ENCODE measurements at places on chromosomes 3 and 15. TPM values are rescaled to one million over a fixed set of nuclear protein-coding genes. Genes with fewer than 3 reads are reported as not detected.

The ZNF662 gene
- 5.5 TPM for polyA plus RNA-seq

The CTXN2 gene
- polyA plus RNA-seq, result not detected

The WDR93 gene
- 0.32 TPM for polyA plus RNA-seq

The ZCWPW2 gene
- polyA plus RNA-seq, result 1.4 TPM

The ZBTB11 gene
- polyA plus RNA-seq, result 19.8 TPM

The LMCD1 gene
- polyA plus RNA-seq, result 34.7 TPM

The SLC27A2 gene
- 1.4 TPM for polyA plus RNA-seq

The GREM1 gene
- polyA plus RNA-seq, result 0.34 TPM

The ALPK3 gene
- polyA plus RNA-seq, result 1.3 TPM

The P2RY14 gene
- 2.1 TPM for polyA plus RNA-seq

The SLC12A1 gene
- polyA plus RNA-seq, result 0.11 TPM

The FRMD5 gene
- polyA plus RNA-seq, result 0.11 TPM

The MYO5A gene
- 8.7 TPM for polyA plus RNA-seq

The IRAK2 gene
- polyA plus RNA-seq, result 3.3 TPM

The TEX55 gene
- polyA plus RNA-seq, result not detected

The EPHA6 gene
- polyA plus RNA-seq, result 0.09 TPM

The TTLL13 gene
- polyA plus RNA-seq, result 0.32 TPM

The SLC30A4 gene
- 2.9 TPM for polyA plus RNA-seq

The FETUB gene
- 1.8 TPM for polyA plus RNA-seq

The CISH gene
- 7.0 TPM for polyA plus RNA-seq

The PLCB2 gene
- polyA plus RNA-seq, result 125 TPM

The SPESP1 gene
- 3.8 TPM for polyA plus RNA-seq
